ENCODE measurements at places on chromosomes 2 and 18.

DNA sequence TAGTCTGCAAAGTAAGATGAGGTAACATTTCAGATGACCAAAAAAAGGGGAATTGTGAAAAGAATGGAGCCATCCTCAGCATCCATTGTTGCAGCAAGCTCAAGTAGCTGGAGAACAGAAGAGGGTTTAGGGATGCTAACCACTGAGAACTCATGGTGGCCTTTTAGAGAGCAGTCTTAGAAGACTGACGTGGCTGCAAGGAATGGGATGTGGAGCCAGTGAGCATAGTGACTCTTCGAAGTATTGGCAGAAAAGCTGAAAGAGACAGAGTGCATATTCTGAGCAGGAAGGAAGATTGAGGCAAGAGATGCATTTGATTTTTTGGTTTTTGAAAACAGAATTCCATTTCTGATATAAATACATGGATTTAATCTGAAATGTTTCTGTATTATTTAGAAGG lies 151.2 kb downstream of the UBE2E3 start:
- no peak for DNase-seq

- no peak for DNase-seq
Measured at GRCh38 chr18:23493654-23494053, 9.7 kb upstream of the RMC1 start.

GRCh38 chr2:159879051-159879604 lies 81.1 kb upstream of the CD302 start:
- DNase-seq, result peak; percentile 42

DNA sequence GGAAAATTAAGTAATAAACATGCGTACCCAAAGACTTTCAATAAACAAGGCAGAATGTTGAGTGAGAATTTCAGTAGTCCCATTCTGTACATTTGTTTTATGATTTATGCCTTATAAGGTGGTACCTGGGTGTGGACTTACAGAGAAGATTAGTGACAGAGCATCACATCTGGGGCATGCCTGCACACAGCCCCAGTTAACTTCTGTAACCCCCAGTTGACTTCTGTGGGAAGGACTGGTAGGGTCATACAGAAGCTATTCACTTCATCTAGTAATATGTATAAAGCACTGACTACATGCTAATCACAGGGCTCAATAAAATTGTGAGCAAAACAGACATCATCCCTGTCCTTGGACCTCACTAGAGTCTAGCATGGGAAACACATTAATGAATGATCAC lies 16.1 kb downstream of the MREG start:
- no peak for DNase-seq

- peak; percentile 24 for DNase-seq
Measured at GRCh38 chr18:10715791-10716190, 190.0 kb downstream of the NAPG start.

DNA sequence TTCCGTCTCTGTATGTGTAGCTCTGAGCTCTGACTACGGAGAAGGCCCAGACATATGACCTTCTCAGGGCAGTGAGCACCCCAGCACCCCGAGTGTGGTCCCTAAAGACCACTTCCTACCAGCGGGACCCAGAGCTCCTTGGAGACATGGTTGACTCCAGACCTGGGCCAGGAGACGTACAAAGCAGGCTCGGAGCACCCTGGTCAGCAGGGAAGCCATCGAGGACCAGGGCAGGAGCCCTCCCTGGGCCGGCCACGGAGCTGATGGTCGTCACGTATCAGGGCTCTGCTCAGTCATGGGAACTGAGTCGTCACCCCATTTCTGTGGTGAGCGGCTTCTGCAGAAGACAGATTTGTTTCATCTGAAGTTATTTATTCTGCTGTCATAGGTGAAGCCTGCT lies 12.8 kb upstream of the NEU4 start:
- no peak for DNase-seq

DNA sequence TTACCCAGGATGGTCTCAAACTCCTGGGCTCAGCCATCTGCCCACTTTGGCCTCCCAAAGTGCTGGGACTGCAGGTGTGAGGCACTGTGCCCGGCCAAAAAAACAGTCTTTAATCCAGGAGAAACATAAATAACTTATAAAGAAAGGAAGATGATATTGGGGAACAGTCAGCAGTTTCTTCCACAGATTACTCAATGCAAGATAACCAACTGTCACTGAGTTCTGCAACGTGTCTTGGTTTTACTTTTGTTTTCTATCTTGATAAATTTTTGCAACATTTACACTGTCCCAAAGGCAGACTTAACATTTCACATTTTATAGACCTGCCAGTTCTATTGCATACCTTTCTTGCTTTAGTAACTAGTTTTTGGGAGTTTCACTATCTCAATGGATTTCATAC lies 71.1 kb downstream of the ANKRD44 start:
- no peak for DNase-seq

DNA sequence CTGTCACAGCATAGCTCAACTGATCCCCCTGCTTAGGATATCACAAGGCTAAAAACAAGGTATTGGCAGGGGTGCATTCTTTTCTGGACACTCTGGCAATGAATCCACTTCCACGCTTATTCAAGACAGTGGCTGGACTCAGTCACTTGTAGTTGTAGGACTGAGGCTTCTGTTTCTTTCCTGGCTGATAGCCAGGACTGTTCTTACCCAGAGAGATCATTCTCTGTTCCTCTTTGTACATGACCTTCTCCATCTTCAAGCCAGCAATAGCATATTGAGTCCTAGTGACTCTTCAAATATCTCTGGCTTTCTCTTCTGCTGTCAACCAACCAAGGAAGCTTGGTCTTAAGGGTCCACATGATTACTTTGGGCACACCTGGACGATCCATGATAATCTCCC lies 241.3 kb downstream of the RBM43 start:
- no peak for DNase-seq

- no peak for DNase-seq
Measured at GRCh38 chr2:39919511-39920306, 140.7 kb upstream of the THUMPD2 start.

DNA sequence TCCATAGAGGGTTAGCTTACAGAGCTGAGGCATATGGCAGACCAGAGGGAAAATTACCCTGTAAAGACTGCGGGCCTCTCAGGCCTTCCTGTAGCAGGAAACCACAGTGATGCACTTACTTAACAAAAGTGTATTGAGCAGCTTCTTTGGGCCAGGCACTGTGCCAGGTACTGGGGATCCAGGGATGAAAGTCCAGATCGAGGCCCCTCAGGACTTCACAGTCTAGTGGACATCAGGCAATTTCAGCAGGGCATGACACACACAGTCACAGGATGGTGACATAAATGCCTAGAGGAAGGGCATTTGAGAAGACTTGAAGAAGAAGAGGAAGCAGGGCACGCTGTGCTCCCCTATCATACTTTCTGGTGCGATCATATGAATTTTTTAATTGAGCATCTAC lies 71.7 kb downstream of the MARCO start:
- DNase-seq, result no peak

GRCh38 chr2:167353605-167354280 lies 465.5 kb downstream of the XIRP2 start:
- DNase-seq, result peak; percentile 8

DNA sequence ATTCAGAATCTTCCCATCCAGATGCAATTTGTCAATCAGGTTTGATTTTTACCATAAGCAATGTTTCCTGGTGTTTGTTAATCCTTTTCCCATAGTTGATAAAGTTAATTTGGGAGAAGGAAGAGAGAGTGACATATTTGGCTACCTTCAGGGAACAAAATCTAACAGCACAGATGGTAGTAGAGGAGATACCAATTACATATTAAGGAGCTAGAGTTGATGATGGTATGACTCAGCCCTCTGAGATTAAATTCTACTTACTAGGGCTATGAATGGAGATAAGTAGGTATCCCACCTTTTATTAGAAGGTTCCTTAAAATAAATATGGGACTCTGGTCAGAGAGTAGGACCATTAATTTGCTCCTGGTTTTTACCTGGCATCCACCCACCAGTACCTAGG lies 139.7 kb downstream of the EHBP1 start:
- no peak for DNase-seq

DNA sequence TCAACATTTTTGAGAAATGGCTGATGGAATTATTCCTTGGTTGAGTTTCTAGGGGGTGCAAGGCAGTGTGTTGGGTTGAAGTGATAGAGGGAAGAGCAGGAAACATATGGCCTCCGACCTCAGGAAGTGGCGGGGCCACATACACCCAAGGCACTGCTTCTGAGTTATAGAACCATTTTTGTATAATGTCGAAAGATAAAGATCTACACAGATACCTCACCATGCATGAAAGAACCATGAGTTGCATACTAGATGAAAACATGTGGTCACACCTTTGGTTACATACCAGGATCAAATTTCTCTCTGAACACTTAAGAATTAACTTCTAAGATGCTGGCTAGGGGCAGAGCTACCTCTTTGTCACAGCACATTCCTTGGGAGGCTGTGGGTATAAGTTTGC lies 23.2 kb downstream of the LAMA3 start:
- no peak for DNase-seq

GRCh38 chr18:5600378-5601071 lies 56.7 kb upstream of the EPB41L3 start:
- DNase-seq, result peak; percentile 4

- DNase-seq, result peak; percentile 93
Measured at GRCh38 chr2:181977661-181978350, 7.8 kb upstream of the PPP1R1C start.

DNA sequence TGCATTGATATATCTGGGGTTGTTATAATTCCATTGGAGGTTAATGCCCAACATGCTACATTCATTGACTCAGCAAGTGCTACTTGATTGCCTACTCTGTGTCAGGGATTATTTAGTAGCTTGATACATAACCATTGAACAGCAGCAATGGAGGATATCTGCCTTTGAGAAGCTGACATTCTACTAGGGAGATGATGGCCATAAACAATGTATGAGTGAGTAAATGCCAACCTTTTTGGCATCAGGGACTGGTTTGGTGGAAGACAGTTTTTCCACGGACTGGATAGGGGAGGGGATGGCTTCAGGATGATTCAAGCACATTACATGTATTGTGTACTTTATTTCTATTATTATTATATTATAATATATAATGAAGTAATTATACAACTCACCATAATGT lies 31.9 kb upstream of the TOGARAM2 start:
- no peak for DNase-seq
